IMR-90 (cell line): ENCODE measurements at places on chromosomes 3 and 15. TPM values are rescaled to one million over a fixed set of nuclear protein-coding genes. Genes with fewer than 3 reads are reported as not detected.

Gene CLDN18
- total RNA-seq = not detected in 2 replicates

Gene DNASE1L3
- total RNA-seq = not detected in 2 replicates

Gene ISL2
- 1.1 and 1.3 TPM in 2 replicates for total RNA-seq

Gene LTF
- total RNA-seq = not detected in 2 replicates

GRCh38 chr15:97761110-97761509 is 199.4 kb upstream of the ARRDC4 start:
- DNase-seq = no peak

DNA sequence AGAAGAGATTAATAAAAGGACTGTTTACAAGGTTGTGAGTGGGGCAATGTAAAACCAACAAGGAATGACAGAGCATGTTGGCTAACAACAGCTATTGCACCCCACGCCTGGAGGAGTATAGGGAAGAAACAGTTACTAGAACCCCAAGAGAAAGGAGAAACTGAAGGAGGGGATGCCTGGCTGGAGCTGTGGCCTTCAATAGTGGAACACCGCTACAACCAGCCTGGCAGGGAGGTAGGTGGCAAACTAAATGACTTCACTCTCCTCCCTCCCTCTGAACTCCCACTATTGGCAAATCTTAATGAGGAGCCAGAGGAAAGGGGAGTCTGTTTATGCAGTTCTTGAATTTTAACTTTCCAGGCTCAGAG is 7.2 kb upstream of the CD47 start:
- DNase-seq = no peak

- DNase-seq = no peak
These were observed 39.5 kb downstream of the NR2F2 start for GRCh38 chr15:96369825-96370621.
